ELR (cell line): ENCODE measurements at places on chromosomes 3 and 15.

- DNase-seq = peak; percentile 5
Observed at GRCh38 chr15:92449476-92449875, 55.8 kb downstream of the ST8SIA2 start.

- DNase-seq = no peak
Observed at GRCh38 chr3:115996420-115997108, 373.3 kb downstream of the GAP43 start.

GRCh38 chr15:67883234-67883773 is 43.5 kb upstream of the RNU6-1 start:
- DNase-seq = no peak

- peak; percentile 96 for DNase-seq
Observed at GRCh38 chr3:188948281-188948996, 223.3 kb upstream of the TPRG1 start.

DNA sequence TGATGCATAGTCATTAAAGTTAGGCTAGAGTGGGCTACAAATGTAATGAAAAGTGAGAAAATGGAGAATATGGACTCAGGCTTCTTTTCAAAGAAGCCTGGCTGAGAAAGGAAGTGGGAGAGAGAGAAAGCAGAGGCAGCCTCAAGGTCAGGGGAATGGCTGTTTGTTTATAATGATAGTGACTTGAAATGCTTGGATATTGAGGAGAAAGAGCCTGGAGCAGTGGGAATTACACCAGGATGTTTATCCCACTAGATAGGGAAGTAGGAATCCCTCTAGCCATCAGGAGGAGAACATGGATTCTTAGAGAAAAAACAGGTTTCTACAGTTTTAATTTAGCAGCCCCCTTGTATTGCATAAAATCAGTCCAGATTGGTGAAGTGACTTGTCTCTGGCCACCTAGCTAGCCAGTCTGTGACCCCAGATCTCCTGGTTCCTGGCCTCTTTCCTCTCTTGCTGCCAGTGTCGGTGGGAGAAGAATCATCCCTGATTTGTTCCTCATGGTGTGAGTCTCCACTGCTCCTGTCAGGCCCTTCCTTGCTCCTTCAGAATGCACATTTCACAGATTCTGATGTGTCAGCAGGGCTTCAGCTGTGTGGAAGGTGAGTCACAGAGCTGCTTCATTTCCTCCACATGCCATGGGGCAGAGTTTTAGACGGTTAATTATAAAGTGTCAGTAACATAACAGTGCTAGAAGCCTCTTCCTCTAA is 32.9 kb downstream of the SEMA6D start:
- DNase-seq = peak; percentile 90

DNA sequence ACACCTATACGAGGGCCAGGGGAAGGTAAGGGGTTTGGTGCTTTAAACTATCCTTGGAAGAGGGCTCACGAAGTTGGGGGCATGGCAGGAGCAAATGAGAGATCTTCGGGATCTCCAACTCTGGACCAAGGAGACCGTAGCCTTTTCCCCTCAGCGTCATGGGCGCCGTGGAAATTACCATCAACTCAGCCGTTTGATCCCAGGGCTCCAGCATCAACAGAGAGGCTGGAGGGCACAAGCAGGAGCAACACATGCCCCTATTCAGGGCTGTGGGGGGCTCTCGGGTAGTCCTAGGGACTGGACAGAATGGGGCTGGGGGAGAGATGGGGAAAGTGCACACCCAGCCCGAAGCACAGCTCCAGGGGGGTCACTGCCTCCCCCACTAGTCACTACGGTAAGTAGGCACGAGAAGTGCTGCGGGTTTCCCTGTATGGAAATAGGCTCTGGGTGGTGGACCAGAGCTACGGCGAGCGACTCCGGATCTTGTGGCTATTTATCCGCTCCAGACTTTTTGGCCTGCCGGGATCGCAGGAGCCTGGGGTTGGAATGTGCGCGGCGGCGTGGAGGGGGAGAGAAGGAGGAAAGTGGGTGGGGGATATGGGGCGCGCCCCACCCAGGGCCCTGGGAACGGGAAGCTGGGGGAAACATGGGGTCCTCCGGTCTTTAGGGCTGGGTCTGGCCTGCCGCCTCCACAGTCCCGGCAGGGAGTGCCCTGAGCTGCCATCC is 539 bp upstream of the LAMB2 start:
- peak; percentile 90 for DNase-seq

- peak; percentile 27 for DNase-seq
Observed at GRCh38 chr3:29438580-29438979, 157.7 kb downstream of the RBMS3 start.

DNA sequence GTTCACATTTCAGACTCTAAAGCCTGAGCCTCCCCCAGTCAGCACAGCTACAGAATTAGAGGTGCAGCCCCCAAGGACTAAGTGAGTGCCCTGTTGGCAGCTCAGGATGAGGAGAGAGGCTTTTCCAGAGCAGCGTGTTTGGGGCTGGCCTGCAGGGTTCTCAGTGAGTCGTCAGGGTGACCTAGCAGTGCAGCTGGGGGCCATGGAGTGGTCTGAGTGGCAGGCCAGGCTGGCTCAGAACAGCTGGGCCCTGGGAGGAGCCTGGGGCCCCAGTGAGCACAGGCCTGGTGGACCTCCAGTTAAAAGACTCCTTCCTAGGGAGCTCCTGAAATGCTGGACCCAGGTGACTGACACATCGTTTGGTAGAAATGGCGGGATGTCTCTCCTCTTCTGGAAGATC is 108.3 kb downstream of the SLC49A4 start:
- no peak for DNase-seq

DNA sequence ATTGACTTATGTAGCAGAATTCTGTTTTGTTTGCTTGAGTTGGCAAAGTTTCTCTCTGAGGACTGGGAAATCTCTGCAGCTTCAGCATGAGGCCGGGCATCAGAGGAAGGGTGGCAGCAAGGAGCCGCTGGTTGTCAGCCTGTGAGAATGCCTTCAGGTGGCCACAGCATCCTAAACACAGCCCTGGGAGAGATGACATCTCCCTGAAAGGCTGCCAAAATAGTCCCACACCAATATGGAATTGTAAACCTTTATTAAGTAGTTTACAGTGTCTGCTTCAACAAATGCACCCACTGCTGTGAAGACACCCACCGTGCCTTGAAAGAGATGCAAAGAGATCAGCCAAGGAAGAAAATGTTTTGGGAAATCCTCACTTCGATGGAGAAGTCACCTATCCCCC is 609.7 kb upstream of the ARRDC4 start:
- DNase-seq = no peak

DNA sequence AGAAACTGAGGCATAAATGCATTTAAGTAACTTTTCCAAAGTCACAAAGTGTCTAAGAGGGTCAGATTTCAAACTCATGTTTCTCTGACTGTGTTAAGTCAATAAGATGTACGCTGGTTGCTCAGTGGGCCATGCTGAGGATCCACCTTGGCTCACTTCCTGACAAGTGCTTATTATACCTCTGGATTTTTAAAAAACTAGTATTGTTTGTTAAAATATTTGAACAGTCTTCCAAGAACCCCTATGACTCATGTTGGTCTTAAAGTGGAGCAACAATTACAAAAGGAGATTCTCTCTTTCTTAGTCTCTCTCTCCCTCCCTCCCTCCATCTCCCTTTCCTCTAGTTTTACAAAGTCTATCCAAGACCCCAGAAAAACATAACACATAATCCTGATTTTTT is 1050.2 kb downstream of the AGBL1 start:
- DNase-seq = no peak

- no peak for DNase-seq
Observed at GRCh38 chr3:23288286-23288685, 85.2 kb downstream of the UBE2E2 start.

GRCh38 chr15:59616379-59616778 is 4.8 kb downstream of the GCNT3 start:
- DNase-seq = no peak

GRCh38 chr3:176906046-176906905 is 291.0 kb downstream of the TBL1XR1 start:
- peak; percentile 12 for DNase-seq

- DNase-seq = peak; percentile 27
Observed at GRCh38 chr3:44045476-44046275, 196.0 kb upstream of the TOPAZ1 start.

GRCh38 chr3:27095553-27096222 is 273.5 kb downstream of the NEK10 start:
- no peak for DNase-seq

- no peak for DNase-seq
Observed at GRCh38 chr15:32766101-32766500, 48.3 kb downstream of the GREM1 start.

- no peak for DNase-seq
Observed at GRCh38 chr15:54373332-54373731, 395.1 kb downstream of the UNC13C start.

DNA sequence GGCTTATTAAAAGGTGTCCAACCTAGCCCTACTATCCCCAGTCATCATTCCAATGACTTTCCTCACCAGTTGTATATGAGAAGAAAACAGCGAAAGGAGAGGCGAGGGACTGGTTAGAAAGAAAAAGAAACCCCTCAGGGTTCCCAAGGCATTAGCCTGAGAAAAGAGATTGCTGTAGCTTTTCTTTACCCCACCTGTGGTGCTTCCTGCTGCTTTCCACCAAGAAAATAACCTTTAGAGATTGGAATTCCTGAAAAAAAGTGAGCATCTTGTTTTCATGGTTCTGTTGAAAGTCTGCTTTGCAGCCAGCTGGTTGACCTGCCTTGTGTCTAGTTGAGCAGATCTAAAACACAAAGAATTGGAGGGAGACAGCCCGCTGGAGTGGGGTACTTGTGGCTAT is 196.4 kb downstream of the CADPS start:
- no peak for DNase-seq

DNA sequence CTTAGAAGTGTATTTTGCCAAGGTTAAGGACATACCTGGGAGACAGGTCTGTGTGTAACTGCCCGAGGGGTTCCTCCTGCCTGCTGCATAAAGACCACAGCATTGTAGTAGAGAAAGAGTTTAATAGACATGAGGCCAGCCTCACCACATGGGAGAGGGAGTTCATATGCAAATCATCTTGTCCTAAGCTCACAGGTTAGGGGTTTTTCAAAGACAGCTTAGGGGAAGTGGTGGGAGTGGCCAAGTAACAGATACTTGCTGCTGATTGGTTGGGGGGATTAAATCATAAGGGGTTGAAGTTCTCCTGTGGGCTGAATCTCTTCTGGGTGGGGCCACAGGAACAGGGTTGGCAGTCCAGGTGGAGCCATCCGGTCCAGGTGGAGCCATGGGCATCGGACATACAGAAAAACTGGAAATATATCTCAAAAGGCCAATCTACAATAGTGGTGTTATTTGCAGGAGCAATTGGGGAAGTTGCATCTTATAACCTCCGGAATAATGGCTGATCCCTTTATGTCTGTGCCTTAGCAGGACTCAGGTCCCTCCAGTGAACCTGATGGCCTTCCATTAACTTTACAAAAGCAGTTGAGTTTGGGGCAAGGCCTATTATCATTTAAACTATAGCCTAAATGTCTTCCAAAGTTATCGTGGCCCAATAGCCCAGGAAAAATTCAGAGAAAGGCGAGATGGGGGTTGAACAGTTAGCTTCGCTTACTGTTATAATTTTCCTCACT is 86.0 kb upstream of the MFGE8 start:
- DNase-seq = no peak

DNA sequence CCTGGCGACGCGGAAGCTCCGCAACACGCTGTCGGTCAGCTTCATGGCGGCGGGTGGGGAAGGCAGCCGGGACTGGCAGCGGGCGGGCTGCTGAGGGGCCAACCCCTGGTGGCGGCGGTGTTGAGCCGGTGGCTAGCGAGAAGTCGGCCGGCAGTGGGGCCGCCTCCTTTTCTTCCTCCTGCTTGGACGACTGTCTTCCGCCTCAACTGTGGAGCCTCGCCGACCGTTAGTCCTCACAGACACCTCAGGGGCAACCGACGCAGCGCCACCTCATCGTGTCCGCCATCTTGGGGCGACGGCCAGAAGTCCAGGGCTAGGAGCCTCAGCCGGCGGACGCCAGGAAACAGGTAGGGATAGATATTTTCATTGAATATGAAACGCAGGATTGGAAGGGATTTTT is 875.1 kb downstream of the NSUN3 start:
- no peak for DNase-seq

DNA sequence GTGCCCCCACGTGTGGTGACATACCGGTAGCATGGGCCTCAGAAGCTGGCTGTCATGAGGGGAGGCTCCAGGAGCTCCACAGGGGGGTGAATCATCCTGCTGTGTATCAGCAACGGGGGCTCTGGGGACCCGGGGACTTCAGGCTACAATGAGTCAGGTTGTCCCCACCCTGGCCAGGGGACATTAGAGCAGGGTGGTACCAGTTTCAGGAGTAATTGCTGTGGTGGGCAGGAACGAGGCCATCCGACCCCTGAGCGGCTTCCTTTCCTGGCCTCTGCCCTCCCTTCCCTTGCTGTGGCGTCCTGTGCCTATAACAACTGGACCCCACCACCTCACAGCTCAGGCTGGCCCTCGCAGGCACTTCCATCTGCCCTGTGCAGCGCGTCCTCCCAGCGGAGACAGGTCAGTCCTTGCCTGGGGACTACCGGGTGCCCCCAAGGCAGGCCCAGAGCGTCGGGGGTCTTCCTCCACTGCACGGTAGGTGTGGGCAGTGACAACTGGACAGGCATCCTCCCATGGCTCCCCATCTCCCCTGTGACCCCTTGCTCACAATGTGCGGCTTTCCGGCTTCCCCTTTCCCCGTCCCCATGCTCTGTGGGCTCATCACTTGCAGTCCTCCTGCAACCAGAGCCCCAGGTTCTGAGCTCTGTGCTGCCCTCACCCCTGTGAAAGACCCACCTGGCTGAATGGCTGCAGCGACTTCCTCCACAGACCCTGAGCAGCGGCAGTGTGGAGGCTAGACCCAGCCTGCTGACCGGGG is 57.0 kb downstream of the KLF15 start:
- no peak for DNase-seq

- peak; percentile 64 for DNase-seq
Observed at GRCh38 chr15:88454236-88454635, 13.0 kb downstream of the MRPL46 start.

DNA sequence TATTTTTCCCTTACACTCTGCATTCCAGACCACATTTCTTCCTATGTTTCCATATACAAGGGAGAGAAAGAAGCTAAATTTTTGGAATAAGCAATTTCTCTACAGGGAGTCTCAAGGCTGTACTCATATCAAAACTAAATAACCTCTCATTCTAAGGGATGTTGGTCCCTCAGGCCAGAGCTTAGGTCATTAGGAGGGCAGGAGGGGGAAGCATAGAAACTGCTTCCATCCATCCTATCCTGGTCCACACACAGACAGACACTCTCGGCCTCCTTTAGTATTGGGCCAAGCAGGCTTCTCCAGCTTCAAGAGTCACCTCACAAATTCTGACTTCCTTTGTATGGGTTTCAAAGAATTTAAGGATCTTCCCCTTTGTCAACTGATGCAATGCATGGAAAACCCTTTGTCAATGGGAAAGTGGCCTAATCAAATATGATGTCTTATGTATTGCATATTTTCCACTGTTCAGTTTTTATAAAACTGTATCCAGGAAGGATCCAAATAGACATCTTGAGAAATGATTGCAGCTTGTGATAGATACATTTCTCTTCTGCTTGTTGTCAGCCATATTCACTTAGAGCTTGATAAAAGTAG is 140.7 kb upstream of the RARB start:
- no peak for DNase-seq

DNA sequence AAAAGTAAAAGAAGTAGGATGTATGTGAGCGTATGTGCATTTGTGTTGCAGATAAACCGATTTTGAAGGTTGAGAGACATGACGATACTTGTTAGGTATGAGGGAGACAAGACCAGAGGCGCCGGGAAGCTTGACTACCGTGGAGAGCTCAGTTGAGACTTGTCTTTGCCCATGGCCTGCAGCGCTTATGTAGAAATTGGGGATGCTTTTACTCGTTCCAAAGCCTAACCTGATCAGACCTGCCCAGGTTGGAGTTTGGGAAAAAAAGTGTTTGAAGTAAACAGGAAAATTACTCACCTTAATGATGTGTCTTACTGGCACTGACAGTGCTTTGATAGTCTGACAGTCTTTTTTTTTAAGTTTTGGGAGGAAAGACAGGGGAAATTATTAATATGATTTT is 202.8 kb downstream of the TP63 start:
- DNase-seq = no peak

- no peak for DNase-seq
Observed at GRCh38 chr3:109225516-109225915, 89.0 kb downstream of the C3orf85 start.
